ENCODE measurements at places on chromosomes 13 and 19.
A peak's percentile ranks its signal among the peaks of the same experiment; 100 is the strongest.

DNA sequence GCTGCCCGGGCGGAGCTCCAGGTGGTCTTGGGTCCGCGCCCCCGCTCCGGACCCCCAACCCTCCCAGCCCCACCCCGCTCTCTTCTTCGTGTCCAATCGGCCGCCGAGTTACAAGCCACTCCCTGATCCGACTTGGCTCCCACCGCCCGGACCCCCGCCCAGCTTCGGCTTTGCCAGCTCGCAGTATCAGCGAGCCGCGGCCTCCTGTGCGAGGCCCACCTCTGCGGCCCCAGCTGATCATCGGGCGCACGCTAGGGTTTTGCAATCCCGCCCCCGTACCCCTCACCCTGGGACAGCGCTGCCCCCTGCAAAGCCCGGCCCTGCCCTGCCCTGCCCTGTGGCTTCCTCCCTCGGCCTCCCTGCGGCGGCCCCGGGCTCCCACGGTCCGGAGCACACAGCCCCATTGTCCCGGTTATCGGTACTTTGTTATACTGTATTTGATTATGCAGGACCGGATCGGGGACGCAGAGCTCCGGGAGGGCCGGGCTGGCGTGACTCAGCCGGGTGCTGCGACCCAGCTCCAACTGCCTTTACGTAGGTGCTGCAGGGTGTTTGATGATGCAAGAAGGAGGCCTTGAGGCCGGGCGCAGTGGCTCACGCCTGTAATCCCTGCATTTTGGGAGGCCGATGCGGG is 598 bp upstream of the LPAR2 start:
- peak; percentile 13 for DNase-seq

GRCh38 chr13:28754698-28755545 is 36.2 kb upstream of the SLC46A3 start:
- DNase-seq, result peak; percentile 48

- no peak for DNase-seq
Measured at GRCh38 chr13:93468433-93468832, 241.8 kb downstream of the GPC6 start.

DNA sequence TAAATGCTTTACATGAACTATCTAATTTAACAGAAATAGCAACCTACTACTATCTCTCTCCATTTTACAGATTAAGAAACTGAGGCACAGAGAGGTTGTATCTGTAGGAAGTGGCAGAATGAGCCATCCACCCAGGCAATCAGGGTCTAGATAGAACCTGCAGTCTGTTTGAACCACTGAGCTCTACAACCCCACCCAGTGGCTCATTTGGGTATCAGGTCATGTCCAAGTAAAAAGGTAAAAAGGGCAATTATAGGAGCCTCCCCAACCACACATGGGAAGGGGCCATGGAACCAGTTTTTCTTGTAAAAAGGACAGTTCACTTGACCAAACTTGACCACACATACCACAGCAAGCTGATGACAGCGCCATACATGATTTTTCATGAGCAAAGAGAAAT is 92.9 kb upstream of the SGCG start:
- peak; percentile 6 for DNase-seq

DNA sequence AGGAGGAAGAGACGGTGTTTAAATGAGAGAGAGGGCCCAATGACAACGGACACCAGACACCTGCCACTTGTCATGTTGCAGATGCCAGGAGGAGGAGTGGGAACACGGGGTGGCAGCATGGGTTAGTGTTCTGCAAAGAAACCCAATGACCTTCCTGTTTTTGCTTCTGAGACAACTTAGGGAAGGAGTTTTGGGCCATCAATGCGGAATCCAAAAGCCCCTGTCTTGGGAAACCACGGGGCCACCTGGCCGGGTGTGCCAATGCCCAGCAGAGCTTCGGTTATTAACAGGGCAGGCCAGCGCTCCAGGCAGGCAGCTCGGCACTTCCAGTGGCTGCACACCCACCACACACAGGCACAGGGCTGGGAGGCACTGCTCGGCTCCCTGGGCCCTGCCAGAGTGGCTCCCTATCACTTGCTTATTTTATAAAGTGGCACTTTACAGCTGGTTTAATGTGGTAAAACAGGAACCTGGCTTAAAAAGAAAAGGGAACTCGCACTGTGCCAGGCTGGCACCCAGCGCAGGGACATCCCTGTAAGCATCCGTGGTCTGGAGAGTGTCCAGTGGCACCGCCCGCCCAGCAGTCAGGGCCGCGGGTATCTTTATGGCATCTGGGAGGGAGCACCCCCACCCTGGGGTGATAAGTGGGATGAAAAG is 19.1 kb downstream of the ELL start:
- no peak for DNase-seq

- DNase-seq, result no peak
Measured at GRCh38 chr19:53088091-53088490, 15.1 kb downstream of the ZNF160 start.

GRCh38 chr19:38135150-38135998 is 88.6 kb downstream of the DPF1 start:
- no peak for DNase-seq

GRCh38 chr13:101262306-101262705 is 154.0 kb downstream of the NALCN start:
- no peak for DNase-seq

GRCh38 chr13:21668732-21669275 is 2.1 kb upstream of the FGF9 start:
- DNase-seq, result no peak

DNA sequence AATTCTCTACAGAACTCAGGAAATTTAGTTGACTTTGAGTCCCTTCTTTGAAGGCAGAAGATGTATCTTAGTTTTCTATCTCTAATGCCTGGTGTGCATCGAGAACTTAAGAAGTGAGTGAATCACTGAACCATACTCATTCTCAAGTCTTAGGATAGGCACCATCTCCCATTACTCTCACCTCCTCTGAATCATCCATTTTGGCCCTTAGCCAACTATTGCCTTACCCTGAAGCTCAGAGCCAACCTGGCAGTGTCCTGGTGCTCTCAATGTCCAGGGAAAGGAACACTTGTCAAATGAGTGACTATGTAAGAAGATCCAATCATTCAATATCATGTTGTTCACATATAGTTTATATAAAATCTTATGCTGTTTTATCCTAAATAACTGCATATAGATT is 146.6 kb downstream of the RGCC start:
- DNase-seq, result peak; percentile 49

- DNase-seq, result no peak
Measured at GRCh38 chr19:28864024-28864503, 348.9 kb downstream of the UQCRFS1 start.

DNA sequence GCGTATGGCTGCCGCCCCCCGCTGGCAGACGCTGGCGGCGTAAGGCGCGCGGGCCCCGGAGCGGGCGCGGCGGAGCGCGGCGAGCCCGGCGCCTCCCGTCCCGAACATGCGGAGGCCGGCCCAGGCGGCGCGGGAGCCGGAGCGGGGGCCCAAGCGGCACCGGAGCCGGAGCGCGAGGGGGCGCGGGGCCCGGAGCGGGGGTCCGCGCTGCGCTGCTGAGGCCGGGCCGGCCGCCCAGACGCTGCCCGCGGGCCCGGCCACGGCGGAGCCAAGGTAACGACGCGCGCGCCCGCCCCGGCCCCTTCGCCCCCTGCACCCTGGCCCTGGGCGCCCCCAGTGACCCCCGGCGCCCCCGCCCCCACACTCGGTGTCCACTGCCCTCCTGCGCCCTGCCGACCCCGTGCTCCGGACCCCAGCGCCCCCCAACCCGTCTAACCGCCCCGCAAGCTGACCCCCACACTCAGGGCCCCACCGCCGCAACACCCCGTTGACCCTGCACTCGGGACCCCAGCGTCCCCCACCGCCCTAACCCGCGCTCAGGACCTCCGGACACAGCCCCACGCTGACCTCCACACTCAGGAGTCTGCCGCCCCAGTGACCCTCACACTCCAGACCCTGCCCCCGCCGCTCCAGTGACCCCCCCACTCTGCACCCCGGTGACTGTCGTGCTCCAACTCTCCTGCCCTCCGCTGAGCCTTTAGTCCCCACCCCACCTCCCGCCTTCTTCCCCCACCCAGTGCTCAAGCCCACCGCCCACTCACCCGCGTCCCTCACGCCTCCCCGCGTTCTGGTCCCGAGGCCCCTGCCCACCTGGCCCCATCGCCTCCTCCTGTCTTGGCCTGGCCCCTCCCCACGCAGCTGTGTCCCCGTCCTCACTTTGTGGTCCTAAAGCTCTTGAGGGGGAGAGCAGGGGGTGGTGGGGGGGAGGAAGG is at the start of gene CSNK1G2:
Gene CSNK1G2 (plus strand): TSS at position 27 of the 932 bp plus-strand sequence. CDS start 28,601 bp downstream, outside the sequence.
- no peak for DNase-seq

DNA sequence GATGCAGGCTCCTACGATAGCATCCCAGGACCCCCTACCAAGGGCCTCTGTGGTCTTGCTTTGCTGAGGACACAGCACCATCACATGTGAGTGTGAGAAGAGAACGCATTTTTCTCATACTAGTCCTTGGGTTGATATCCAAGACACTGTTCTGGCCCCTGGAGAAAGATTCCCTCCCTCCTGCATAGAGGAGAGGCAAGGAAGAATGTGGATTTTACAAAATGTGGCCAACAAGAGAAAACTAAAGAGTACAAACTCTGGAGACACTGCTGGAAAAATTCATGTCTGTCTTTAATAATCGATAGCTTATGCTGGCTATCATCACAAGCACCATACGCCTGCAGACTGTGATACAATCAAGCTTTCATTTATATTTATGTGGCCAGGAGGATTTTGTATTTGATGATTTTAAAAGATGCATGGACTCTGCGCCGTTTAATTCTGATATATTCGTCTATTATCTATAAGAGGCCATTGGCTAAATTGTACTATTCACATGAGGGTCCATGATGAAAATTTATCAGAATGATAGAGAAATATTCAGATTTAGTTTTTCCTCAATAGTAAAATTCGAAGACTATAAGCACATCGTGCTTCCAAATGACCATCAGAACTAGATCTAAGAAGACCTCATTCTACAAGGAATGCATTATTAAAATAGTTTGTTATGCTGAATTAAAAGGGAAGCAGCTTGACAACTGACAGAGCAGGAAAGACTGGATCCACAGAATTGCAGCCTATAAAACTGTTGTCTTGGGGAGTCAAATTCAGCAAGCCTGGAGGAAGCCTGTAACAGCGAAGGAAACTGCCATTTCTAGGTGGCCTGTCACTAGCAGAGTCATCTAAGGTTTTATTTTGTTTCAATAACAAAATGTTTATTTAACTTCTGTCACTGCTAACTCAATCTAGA is 578.7 kb downstream of the DIAPH3 start:
- DNase-seq, result no peak

DNA sequence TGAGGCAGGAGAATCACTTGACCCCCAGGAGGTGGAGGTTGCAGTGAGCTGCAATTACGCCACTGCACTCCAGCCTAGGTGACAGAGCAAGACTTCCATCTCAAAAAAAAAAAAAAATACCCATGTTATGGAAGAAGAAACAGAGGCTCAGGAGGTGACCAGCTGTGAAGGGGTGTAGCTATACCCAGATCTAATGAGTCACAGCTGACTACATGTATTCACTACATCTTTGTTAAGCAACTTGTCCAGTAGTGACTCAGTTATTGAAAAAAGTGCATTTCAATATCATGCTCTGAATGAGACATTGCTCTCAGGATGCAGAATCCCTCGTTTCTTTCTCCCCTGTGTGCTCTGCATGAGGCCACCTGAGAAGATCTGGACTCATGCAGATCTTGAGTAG is 16.1 kb upstream of the SPART start:
- DNase-seq, result peak; percentile 88

DNA sequence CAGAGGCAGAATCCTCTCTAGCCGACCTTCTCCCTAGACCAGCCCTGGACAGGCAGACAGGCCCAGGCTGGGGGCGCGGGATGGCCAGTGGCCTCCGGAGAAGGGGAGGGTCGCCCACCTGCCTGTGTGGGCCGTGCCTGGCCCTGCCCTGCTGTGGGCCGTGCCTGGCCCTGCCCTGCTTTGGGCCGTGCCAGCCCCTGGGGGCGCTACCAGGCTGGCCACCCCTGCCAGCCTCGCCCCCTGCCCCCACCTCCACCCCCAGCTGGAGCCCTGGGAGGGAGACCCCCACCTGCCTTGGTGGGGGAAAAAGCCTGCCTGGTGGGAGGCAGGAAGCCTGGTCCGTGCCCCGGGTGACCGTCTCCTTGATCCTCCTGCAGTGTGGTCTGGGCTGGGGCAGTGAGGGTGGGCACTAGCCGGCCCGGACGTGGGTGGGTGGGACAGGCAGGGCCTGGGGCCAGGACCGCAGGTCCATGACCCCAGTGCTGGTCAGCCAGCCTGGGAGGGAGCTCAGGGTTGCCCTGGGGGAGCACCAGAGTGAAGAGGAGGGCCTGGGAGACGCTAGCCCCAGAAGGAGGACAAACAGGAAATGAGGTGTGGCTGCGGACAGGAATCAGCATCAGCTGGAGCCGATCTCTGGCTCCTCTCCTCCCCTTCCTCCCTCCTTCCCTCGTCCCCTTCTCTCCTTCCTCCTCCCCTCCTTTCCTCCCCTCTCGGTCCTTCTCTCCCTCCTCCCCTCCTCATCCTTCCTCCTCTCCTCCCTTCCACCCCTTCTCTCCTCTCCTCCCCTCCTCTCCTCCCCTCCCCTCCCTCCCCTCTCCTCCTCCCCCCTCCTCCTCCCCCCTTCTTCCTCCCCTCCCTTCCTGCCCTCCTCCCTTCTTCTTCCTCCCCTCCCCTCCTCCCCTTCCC is 5.1 kb upstream of the MKNK2 start:
- DNase-seq, result peak; percentile 92

DNA sequence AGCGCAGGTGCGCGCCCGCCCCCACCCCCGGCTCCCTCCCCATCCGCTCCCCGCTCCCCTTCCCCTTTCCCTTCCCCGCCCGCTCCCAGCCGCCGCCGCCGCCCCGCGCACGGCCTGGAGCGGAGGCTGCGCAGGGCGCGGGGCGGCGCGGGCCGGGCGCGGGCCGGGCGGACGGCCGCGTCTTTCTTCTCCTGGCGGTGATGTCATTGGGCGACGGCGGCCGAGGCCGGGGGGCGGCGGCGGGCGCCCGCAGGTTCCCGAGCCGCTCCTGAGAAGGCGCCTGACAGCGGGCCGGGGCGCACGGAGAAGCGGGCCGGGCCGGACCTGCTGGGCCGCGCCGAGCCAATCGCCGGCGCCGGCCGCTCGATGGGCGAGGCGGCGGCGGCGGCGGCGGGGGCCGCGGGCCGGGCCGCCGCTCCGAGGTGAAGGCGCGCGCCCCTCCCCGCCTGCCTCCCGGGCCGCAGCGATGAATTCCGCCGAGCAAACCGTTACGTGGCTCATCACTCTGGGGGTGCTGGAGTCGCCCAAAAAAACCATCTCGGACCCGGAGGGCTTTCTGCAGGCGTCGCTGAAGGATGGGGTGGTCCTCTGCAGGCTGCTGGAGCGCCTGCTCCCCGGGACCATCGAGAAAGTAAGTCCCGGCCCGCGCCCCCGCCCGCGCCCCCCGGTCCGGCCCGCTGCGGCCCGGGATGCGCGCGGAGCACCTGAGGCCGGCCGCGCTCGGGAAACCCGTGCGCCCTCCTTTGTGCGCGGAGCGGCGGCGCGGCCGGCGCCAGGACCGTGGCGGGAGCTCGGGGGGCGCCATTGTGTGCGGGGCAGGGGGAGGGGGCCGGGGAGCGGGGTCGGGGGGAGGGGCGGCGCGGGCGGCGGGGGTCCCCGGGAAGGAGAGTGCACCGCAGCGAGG is at the start of gene ARHGEF7:
Gene ARHGEF7 (plus strand): TSS at position 250 of the 904 bp plus-strand sequence. CDS start 217 bp downstream, at position 467.
- DNase-seq, result no peak

DNA sequence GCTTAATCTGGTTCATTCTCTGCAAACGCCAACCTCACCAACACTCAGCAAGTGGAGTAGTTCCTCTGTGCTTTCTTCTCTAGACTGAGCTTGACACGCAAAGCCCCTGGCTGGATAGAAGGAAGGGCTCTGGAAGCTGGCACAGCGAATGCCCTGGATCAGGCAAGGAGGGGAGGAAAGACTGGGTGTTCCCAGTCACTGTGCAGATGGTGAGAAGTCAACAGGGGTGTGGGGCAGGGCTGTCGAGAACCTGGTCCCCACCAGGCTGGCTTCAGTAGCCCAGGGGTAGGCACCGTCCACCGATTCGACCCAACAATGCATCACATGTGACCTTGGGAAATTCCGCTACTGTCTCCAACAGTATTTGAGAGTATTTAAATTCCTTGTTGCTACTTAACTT is 65.5 kb downstream of the TSHZ3 start:
- no peak for DNase-seq

- peak; percentile 97 for DNase-seq
Measured at GRCh38 chr13:99501184-99501847, at the start of gene TM9SF2. Gene TM9SF2, plus strand, starts transcription at chr13:99501472. Its CDS starts 135 bp downstream, at chr13:99501607.
